NCI-H1417 treated with DMSO at 0.1 percent for 48 hours (cell line): ENCODE measurements at places on chromosomes 5 and 9.
A peak's percentile ranks its signal among the peaks of the same experiment; 100 is the strongest.

GRCh38 chr5:143992496-143992895 lies 178.0 kb downstream of the YIPF5 start:
- no peak for DNase-seq

- DNase-seq: no peak
These were observed 87.8 kb upstream of the APC start for GRCh38 chr5:112649882-112650281.

- no peak for DNase-seq
These were observed 480.8 kb upstream of the TNC start for GRCh38 chr9:115598751-115599150.

GRCh38 chr5:69335341-69335935 lies 2.8 kb upstream of the CCDC125 start:
- no peak for DNase-seq

- DNase-seq: peak; percentile 14
These were observed 54.8 kb upstream of the CDKN2AIPNL start for GRCh38 chr5:134466241-134467069.

DNA sequence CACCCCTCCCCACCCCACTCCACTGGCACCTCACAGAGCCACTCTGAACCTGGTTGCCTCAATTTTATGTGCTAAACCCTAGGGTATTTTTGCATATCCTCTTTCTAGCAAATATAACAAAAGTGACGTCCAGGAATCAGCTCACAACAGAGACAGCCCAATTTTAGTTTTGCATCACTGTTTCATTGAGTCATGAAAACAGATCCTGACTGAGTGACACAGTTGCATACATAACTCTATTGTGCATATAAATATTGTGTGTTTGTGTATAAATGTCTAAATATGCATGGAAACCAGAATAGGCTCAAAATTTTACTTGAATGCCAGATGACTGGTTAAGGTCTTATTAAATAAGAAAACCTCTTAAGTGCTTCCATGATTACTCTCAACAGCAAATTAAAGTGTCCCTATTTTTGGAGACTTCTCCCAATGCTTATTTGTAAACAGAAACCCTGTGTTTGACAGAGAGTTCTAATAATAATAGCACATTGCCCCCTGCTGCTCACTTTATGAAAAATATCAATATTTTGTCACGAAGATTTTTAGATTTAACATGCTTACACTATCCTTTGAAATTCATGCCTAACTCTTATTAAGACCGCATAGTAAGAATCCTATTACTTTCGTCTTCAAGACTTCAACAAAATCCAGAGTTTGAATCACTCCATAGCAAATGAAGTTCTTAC lies 75.5 kb upstream of the PRRC1 start:
- DNase-seq: no peak

DNA sequence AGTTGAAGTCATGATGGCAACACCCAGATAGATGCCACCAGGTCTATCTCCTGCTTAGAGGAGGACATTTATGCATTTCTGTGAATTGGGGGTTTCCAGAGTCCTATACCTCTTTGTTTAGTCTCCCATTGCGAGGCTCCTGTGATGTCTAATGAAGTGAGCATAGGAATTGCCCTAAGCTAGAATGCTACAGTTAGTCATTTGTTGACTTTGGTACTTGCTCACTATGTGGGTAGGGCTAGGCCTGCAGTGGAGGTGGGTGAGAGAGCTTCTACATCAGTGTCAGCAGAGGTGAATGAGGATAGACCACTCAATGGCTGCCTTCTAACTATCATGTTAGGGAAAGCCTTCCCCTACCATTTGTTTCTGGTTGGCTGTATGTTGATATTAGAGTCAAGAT lies 173.3 kb upstream of the POC5 start:
- DNase-seq: no peak

DNA sequence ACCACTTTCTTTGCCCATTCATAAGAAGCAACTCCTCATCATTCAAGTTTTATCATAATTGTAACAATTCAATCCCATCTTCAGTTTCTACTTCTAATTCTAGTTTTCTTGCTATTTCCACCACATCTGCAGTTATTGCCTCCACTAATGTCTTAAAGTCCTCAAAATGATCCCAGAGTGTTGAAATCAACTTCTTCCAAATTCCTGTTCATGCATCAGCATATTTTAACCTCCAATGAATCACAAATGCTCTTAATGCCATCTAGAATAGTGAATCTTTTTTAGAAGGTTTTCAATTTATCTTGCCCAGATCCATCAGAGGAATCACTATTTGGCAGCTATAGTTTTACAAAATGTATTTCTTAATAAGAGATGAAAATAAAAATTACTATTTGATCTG lies 3.2 kb upstream of the SRP19 start:
- no peak for DNase-seq

- no peak for DNase-seq
These were observed 30.9 kb downstream of the PDE6A start for GRCh38 chr5:149913436-149914419.

DNA sequence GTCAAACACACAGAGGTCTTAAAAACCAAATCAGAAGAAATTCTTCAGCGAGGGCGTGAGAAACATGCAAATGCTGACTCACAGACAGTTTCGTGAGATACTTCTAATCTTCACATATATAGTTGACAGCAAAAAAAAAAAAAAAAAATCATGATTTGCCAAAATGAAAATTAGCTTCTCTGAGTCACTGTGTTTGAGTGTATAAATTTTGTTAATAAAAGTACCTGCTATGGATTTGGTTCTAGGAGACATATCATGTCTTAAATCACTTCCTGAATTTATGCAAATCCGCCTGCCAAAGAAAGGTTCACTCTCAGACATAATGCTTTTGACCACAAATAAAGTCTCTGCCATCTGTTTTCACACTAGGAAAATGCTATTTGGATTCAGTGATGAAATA lies 114.3 kb downstream of the SLC1A3 start:
- no peak for DNase-seq

GRCh38 chr9:16193066-16193465 lies 640.2 kb downstream of the CCDC171 start:
- DNase-seq: no peak

DNA sequence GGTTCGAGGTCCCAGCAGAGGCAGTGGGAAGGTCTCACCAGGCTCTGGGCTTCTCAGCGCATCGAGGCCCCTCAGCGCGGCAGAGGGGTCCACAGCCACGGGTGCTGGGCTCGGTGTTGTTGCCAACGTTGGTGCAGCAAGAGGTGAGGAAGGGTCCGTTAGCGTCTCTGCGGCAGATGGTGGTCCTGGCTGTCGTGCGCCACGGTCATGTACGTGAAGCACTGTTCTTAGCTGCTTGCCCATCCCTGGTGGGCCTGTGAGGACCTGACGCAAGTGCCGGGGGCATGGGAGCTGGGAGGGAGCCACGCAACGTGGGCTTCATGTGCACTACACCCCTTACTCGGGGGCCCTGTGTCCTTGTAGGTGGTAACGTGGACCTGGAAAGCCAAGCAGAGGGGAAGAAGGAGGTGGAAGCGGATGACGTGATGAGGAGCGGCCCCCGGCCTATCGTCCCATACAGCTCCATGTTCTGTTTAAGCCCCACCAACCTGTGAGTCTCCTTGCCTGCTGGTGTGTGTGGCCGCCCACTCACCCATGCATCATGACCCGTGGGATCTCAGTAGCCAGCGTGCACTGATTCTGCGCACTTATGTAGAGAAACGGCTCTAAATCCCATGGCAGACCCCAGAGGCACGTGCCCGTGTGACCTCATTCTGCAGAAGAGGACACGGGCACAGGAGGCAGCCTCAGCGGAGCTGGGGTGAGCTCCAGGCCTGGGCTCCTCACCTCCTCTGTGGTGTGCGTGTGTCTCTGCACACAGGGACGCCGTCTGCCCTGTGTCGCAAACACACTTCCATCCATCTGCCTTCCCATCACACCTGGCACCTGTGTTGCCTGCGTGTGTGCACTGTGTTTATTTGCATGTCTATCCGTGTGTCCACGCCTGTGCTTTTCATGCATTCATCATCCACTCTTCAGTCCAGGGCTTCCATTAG lies 166.1 kb downstream of the CACNA1B start:
- no peak for DNase-seq

DNA sequence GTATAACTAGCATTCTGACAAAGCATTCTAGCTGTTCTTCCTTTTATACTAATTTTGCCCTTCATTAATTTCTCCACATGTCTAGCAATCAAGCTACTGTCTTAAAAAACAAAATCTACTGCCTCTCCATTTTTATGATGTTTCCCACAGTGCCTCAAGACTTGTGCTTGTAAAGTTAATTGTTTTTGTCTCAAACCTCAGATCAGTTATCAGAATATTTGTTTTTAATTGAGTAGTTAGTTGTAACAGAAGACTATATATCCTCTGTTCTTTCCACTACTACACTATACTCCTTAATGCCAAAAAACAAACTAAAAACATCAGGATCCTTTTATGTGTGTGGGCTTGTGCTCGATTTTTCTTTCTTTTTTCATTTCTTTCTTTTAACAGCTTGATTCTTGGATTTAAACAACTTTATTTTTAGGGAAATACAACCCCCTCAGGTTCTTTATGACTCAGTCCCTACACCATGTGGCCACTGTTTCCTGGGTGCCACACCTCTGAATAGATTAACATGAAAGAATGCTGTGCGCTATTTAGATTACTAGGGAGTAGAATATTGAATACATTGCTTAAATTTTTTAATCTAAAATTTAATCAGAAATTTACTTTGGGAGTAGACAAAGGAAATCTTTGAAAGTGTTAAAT lies 1.2 kb downstream of the ASPN start:
- DNase-seq: no peak

DNA sequence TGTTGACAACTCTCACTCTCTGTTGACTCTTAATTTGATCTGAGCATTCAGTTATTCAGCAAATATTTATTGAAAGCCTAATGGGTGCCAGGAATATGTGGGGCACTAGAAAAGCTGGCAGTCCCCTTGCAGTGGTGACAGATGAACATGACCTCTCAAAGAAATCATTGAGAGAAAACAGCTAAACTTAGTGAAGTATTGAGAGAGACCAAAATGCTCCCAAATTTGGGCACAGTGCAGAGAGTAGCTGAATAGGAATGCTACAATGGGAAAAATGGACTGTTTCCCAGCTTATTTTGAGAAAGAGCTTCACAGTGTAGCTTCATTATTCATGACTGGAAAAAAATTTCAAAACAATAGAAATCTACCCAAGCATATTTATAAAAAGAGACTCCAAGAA lies 257.9 kb downstream of the SGCD start:
- DNase-seq: no peak

DNA sequence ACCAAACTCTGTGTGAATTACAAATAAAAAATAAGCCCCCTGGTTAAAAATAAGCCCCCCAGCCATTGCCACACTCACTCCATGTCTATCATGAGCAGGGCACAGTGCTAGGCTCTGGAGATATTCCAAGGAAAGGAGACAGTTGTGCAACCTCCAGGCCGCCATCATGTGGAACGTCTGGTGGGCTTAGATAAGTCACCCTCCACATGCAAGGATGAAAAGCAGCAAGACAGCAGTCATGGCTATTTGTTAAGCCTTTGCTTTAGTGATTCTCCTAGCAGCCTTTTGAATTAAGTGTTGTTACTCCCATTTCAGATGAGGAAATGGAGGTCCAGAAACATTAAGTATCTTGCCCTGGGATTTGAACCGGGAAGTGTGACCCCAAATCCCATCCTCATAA lies 94.8 kb downstream of the DCP2 start:
- no peak for DNase-seq

- no peak for DNase-seq
These were observed 12.0 kb downstream of the TNC start for GRCh38 chr9:115106001-115106400.

- DNase-seq: no peak
These were observed 59.0 kb downstream of the IARS1 start for GRCh38 chr9:92234514-92234913.

DNA sequence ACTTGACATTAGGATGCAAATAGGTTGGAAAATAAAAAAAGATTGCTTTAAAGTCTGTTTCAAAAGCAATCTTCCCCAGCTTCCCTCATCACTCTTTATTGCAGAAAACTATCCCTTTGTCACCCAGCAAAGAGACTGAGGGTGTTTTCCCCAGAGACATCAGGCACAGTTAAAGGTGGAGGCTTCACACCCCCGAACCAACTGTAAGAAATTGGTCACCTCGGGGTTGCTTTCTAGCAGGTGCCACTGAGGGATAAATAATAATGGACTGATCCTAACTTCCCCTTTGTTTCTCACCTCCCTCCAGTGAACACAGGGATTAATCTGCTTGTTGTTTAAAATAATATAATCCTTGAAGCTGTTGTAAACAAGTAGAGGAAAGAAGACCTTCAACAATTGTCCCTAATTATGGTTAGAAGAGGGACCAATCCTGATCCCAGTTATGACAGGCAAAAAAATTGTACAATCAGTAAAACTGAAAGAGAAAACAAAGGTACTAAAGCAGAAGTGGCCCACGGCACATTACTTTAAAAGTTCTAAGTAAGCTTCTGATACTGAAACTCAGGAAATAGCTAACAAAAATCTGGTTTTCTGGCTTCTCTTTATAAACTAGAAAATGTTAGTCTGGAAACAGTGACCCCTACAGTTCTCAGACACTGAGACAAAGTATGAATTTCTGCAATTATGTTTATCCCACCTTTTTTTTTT lies 6.6 kb upstream of the PCSK1 start:
- DNase-seq: no peak

DNA sequence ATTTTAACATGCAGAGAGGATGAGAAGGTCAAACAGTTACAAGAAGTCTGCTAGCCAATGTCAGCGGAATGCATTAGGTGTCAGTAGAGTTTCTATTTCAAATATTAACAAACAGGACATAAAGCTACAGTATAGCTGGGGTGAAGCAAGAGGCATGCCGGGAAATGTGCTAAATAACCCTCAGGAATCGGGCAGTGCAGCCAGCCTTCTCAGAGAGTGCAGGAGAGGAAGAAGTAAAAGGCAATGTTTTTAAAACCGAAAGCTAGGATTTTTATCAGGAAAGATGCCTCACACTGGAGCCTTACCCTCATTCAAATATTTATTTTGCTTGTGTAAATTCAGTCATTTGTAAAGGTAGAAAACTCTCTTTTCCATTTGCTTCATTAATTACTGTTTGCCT lies 59.1 kb upstream of the SH3GL2 start:
- no peak for DNase-seq

- no peak for DNase-seq
These were observed 98.3 kb upstream of the FBN2 start for GRCh38 chr5:128636361-128636760.

GRCh38 chr9:15069106-15069505 lies 158.9 kb upstream of the FREM1 start:
- no peak for DNase-seq

DNA sequence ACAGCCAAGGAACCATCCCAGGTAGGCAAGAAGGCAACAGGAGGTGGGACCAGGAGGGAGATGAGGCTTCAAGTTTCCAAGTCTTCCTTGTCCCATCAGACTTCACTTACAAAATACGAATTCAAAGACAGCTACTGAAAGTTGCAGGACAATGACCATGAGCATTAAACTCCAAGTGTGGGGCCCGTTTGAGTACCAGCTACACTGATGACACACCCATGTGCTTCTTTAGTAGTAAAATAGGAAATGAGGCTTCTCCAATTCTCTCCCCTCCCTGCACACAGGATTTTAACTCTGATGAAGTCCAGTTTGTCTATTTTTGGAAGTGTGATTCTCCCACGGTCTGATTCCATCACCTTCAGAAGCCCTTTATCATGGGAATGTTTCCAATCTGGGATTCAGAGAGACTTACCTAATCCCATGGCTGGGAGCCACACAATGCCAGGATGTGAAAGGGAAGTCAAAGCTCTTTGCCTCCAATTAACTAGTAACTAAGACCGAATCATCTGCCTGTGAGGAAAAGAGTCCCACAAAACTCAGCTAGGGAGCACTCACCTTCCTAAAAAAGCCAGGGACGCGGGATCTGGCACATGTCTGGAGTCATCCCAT lies 222.8 kb upstream of the MSX2 start:
- no peak for DNase-seq

- DNase-seq: peak; percentile 23
These were observed 85.0 kb upstream of the MELK start for GRCh38 chr9:36487482-36488388.

GRCh38 chr5:144254552-144254951 lies 83.9 kb downstream of the KCTD16 start:
- no peak for DNase-seq
